ENCODE measurements at places on chromosomes 7 and 10.
A peak's percentile ranks its signal among the peaks of the same experiment; 100 is the strongest.

- no peak for DNase-seq
These were observed 230.1 kb downstream of the TCERG1L start for GRCh38 chr10:131081376-131081775.

DNA sequence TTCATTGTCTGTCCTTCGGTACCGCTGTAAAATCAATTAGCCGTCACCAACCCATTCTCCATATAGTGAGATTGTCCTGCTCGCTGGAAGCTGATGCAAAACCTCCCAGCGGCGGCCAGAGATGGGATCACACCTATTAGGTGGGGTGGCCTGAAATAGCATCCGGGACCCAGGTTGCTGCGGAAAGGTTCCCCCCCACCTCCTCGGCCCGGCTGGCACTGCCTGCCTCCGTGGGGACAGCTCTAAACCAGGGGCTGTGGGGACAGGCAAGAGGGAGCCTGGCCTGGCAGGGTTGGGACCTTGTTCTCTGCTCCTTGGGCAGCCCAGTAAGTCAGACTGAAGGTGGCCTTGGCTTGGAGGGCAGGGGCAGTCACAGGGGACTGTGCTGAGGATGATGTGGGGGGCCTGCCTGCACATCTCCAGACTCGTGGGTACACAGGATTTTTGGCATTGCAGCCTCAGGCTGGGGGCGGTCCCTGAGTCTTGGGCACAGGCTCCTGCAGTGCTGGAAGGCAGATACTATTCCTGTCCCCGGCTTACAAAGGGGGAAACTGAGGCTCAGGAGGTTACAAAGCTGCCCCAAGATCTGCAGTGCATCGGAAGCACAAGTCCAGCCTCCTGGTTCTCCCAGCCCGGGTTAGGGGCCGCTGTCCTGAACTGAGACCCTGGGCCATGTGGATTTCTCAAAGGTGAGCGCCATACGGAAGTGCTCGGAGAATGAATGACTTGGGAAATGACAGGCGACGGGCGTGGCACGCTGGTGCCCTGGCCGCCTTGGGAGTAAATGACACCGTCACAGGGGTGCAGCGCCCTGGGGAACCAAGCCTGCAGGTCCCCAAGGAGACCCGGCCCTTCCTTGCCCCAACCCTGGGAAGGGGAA lies 65.6 kb downstream of the UNCX start:
- DNase-seq: no peak

DNA sequence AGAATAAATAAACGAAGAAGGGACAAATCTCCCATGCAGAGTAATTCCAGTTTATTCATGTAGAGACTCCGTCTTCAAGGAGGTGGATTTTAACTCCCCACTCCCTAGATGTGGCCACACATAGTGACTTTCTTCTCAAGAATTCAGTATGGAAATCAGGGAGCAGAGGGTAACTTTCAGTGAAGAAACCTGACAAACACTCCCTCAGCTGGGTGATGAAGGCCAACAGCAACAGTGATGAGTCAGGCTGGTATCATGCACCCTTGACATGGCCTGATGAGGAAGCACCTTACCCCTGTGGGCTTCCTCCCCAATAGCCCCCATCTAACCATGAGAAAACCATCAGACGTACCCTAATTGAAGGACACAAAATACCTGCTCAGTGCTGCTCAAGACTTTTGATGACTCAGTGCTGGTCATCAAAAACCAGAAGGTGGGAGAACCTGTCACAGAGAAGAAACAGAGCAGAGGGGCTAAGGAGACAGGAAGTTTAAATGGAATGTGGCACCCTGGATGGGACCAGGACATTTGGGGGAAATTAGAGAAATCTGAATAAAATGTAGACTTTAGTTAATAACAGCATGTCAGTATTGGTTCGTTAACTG lies 50.6 kb downstream of the ADAMTS14 start:
- DNase-seq: peak; percentile 71

GRCh38 chr7:30428246-30429155 lies 50.1 kb downstream of the NOD1 start:
- DNase-seq: no peak

GRCh38 chr7:50615519-50616080 lies 50.4 kb upstream of the DDC start:
- DNase-seq: no peak

- DNase-seq: no peak
These were observed 166.2 kb downstream of the ZNF365 start for GRCh38 chr10:62540389-62540788.
